SW 1271 (cell line): ENCODE measurements at places on chromosomes 7 and 10.
A peak's percentile ranks its signal among the peaks of the same experiment; 100 is the strongest.

DNA sequence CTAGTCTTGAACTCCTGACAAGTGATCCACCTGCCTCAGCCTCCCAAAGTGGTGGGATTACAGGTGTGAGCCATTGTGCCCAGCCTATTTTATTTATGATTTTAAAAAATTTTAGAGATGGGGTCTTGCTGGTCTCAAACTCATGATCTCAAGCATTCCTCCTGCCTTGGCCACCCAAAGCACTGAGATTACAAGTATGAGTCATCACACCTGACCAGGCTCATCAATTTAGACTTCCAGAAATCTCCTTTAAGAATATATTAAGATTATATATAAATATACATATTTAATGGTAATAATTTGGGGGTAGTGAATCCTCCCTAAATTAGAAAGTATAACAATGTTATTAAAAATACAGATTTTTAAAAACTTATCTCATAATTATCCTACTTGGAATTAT is 29.1 kb downstream of the LAMB1 start:
- DNase-seq, result no peak

- DNase-seq, result no peak
Observed at GRCh38 chr7:40421433-40421832, 286.6 kb downstream of the SUGCT start.

- DNase-seq, result no peak
Observed at GRCh38 chr10:96309628-96310320, 5.5 kb downstream of the DNTT start.

GRCh38 chr7:144255471-144255897 is 9.1 kb downstream of the OR2A7 start:
- DNase-seq, result no peak

- DNase-seq, result no peak
Observed at GRCh38 chr7:153829525-153829924, 222.7 kb upstream of the DPP6 start.

DNA sequence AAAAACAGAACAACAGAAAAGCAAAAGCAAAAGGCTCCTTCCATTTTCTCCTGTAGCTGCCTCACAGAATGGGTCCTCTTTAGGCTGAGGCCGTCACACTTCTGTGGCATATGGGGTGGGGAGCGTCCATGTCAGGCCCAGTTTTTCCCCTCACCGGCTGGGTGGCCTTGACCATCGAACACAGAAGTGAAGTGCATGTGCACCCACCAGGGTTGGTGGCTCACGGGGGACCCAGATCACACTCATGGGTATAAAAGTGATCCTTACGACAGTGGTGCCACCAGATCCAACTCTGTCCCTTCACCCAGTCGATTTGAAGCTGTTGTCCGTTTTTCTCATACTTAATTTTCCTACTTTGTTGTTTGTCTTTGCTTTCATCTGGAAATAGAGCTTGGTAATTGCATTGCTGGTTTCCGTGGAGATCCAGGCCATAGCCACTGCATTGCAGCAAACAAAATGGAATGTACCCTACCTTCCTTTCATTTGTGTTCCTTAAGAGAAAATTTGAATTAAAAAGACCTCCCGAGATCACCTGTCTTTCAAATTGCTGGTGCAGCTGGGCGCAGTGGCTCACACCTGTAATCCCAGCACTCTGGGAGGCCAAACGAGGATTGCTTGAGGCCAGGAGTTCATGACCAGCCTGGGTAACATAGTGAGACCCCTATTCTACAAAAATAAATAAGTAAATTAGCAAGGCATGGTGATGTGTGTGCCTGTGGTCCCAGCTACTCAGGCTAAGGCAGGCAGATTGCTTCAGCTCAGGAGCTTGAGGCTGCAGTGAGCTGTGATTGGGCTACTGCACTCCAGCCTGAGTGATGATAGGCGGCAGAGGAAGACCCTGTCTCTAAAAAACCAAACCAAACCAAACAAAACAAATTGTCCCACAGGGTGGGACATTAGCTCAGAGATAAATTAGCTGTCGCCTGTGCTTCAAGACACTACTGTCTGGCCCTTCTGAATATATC is 10.7 kb upstream of the GJD4 start:
- no peak for DNase-seq

DNA sequence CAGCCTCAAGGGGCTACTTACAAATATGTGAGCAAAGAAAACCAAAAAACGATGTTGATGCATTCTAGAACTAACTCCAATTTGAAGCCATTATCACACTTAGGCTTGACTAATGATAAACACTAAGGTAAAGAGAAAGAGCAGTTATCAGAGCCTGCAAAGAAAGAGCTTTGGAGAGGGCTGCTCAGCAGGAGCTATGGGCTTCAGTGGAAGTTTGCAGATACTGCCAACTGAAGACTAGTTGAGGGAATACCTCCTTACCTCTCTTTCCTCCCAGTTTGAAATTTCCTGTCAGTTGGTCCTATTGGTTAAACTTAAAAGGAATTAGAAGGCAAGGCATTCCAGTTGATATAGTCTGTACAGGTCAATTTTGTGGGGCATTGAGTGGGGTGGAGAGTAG is 498.1 kb upstream of the POT1 start:
- DNase-seq, result no peak

DNA sequence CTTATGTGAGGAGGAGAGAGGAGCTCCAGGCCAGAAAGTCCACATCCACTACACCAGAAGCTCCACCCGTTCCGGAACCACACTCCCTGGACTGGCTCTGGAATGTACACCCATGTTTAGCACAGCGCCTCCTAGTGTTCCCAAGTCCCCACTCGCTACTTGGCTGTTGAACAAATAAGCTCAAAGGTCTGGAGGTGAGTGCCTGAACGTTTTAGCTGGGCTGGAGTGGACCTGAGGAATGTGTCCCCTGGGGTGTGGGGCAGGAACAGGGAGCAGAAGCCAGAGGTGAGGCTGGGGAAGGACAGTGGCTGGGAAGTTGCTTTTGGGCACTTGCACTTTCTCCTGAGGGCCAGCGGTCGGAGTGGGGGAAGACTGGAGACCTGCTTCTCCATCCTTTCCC is 164.1 kb upstream of the CDCA7L start:
- no peak for DNase-seq

- no peak for DNase-seq
Observed at GRCh38 chr7:38840736-38841460, 68.1 kb downstream of the VPS41 start.

DNA sequence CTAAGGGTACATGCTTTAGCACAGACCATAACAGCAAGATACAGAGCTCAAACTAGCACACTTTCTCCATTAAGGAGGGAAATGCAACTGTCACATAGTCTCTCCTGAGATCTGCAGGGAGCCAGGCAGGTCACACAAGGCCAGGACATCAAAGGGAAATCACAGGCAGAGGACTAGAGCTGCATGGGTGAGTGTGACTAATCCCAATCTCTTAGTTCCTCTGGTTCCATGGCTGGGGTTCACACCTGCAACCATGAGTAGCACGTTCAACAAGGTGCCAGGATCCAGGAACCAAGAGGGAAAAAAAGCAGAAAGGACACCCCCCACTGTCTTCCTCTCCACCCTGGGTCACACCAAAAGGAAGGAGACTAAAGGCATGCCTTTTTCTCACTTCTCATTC is 296.5 kb upstream of the STEAP1 start:
- no peak for DNase-seq

DNA sequence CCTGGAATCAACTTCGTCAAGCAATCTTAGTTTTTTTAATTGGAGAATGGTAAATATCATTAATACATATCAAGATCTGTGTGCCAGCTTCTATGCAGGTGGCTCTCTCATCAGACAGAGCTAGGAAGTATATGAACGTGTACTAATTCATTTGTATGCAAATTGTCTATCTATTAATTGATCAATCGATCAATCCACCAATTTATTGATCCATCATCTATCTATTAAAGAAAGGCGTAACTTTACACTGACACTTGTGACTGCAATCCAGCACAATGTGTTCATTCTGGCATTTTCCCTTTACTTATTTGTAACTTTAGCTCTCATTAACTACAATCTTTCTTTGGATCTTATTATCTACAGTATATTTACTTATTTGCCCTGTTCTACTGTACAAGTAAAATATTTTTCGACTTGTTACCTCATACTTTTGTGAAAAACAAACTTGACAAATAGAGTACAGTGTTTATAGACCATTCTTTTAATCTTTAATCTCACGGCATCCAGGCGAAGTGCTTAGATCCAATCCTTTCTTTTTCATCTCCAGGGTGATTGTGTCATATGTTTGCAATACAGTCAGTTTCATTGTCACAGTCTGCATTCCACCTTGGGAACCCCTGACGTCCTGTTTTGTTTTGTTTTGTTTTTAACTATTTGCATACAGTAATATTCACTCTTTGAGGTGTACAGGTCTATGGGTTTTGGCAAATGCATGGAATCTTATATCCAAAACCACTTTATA is 22.0 kb upstream of the GHRHR start:
- DNase-seq, result no peak

DNA sequence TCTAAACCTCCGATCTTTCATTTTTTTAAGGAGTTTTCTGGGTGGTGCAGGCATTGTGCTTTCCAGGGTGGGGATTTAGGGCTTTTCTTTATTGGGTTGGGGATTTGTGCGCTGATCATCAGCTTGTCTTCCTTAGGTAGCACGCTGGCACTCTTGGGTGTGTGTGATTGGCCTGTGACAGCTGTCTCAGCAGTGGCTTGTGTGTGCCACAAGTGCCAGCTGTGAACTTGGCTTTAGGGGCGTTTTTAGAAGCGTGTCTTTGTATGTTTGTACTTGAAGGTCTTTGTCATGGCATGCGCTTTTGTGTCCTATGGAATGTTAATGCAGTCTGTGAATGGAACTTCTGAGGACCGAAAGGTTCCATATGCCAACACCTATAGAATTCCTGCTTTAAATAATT is 788 bp downstream of the AKAP9 start:
- peak; percentile 6 for DNase-seq

- no peak for DNase-seq
Observed at GRCh38 chr10:120980279-120981255, 129.4 kb downstream of the WDR11 start.

GRCh38 chr7:4882169-4883032 is 1.1 kb downstream of the RADIL start:
- DNase-seq, result no peak

- no peak for DNase-seq
Observed at GRCh38 chr7:157645539-157645938, 308.7 kb downstream of the DNAJB6 start.

GRCh38 chr10:118167056-118167700 is 120.4 kb upstream of the RAB11FIP2 start:
- DNase-seq, result no peak

- DNase-seq, result no peak
Observed at GRCh38 chr10:76459016-76459730, 1027.7 kb downstream of the LRMDA start.

DNA sequence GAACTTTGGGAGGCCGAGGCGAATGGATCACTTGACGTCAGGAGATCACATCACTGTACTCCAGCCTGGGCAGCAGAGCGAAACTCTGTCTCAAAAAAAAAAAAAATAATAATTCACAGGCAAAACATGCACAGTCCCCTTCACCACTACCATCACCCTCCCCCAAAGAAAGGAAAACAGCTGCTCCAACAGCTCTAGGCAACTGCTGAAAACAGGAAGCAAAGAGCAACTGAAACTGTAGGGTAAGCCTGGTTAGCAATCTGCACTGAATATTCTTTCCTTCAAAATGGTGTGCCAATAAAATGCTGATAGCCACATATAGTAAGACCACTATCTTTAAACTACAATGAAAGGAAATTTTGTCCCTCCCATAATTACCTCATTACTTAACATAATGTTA is 11.8 kb downstream of the NT5C2 start:
- DNase-seq, result no peak

DNA sequence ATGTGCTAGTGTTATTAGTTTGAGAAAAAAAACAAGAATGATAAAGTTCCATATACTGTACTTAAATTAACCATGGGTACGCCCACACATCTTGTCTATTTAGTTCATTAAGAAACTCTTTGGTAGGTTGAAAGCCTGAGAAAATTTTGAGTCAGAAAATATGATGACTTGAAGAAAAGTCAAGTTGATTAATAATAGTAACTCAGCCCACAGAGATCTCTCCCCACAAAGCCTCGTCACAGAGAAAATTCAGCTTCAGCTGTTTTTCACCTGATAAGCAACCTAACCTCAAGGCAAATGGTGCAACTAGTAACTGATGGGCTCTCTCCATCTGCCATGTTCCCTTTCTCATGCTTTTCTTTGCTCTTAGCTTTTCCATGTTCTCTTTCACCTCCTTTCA is 1021.6 kb downstream of the GATA3 start:
- DNase-seq, result no peak

GRCh38 chr10:4826792-4827324 is 851 bp downstream of the AKR1E2 start:
- DNase-seq, result no peak

GRCh38 chr7:155700847-155701246 is 56.4 kb downstream of the RBM33 start:
- DNase-seq, result no peak

DNA sequence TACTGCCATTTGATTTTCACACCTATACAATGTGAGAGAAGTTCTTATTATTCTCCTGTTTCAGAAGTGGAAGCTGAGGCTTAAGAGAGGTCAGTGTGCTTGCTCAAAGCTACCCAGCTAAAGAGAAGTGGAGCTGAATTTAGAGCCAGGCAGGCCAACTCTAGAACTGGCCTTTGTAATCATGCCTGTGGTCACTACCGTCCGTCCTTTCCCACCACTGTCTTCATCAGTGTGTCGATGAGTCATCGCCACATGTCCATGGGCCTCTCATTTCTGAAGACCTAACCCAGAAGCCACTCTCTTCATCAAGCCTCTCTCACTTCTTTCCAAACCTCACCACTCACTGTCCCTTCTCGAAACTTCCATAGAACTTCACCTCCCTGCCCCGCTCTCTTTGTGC is 237.8 kb downstream of the KIAA1217 start:
- DNase-seq, result no peak

- no peak for DNase-seq
Observed at GRCh38 chr7:106041140-106041717, 70.9 kb downstream of the SYPL1 start.

DNA sequence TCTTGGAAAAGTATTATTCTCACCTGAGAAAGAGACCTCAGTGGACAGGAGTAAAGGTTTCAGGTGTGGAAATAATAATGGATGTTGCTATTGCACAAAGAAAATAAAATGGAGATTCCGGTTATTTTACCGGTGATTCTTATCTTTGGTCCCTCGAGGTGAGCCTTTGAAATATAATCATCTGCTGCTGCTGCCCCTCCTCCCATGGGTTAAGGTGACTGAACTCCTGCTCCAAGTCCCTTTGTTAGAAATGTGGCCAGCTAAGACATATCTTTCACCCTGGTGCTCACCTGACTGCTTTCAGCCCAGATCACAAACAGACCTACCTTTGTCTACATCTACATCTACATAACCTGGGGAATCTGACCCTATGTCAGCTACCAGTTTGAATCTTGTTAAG is 5.7 kb downstream of the CUBN start:
- DNase-seq, result no peak

GRCh38 chr7:150983893-150984368 is 5.8 kb upstream of the KCNH2 start:
- no peak for DNase-seq

DNA sequence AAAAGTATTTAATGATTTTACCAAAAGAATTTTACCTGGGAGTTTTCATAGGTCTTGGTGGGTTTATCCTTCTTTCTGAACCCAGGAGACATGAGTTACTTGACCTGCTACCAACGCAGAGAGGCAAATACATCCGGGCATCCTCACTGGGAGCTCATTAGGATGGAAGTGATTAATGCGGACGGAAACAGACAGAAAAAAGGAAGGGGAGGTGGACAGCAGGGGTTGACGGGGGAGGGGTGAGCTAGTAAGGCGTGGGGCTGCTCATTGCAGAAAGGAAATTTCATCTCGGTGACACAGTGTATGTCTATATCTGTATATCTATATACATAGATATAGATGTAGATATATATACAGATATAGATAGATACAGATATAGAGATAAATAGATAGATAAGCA is 408.2 kb upstream of the ADARB2 start:
- DNase-seq, result no peak

GRCh38 chr7:2357165-2357564 is 2.5 kb downstream of the EIF3B start:
- DNase-seq, result no peak
